ENCODE measurements at places on chromosomes 1 and 21.

GRCh38 chr1:218166268-218166945, 118.7 kb upstream of the RRP15 start:
- DNase-seq, result no peak

DNA sequence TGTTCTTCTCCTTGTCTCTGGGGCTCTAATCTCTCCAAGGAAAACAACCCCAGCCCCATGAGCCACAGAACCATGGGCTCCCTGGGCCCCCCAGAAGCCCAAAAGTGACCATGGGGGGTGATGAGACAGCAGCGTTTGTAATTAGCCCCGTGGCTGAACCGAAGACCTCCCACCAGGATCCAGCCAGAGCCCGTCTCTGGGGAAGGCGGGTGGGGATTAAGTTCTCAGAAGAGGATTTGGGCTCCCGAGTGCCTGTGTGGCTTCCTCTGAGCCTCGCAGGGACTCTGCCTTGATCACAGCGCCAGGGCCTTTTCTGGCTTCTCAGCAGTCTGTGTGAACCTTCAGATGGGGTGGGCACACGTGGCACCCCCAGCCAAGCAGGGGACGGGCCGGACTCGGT, 77.0 kb downstream of the ALPL start:
- DNase-seq, result no peak

GRCh38 chr1:108749081-108749480, 2.6 kb downstream of the STXBP3 start:
- DNase-seq, result no peak

DNA sequence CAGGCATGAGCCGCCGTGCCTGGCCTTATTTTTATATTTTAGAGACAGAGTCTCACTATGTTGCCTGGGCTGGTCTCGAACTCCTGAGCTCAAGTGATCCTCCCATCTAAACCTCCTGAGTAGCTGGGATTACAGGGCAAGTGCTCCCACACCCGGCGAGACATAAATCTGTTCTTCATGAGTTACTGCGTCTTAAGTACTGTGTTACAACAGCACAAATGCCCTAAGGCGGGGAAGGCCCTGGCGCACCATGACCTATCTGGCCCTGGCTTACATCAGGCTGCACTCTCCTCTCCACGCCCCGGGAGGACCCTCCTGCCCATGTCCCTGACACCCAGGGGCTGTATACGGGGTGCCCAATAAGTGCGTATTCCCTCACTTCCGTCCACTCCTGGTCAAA, 4.3 kb downstream of the GPR153 start:
- DNase-seq, result no peak

- DNase-seq, result no peak
These were observed 417.5 kb downstream of the NCAM2 start for GRCh38 chr21:21415741-21416140.

GRCh38 chr1:84539972-84540371, 33.6 kb upstream of the GNG5 start:
- no peak for DNase-seq

GRCh38 chr1:83064589-83065242, 934.2 kb downstream of the TTLL7 start:
- DNase-seq, result no peak

GRCh38 chr1:189657715-189658114, 819.9 kb downstream of the BRINP3 start:
- no peak for DNase-seq

GRCh38 chr1:18581420-18581880, 49.2 kb upstream of the PAX7 start:
- peak; percentile 65 for DNase-seq

- no peak for DNase-seq
These were observed 4.9 kb upstream of the KIF14 start for GRCh38 chr1:200625381-200625824.

DNA sequence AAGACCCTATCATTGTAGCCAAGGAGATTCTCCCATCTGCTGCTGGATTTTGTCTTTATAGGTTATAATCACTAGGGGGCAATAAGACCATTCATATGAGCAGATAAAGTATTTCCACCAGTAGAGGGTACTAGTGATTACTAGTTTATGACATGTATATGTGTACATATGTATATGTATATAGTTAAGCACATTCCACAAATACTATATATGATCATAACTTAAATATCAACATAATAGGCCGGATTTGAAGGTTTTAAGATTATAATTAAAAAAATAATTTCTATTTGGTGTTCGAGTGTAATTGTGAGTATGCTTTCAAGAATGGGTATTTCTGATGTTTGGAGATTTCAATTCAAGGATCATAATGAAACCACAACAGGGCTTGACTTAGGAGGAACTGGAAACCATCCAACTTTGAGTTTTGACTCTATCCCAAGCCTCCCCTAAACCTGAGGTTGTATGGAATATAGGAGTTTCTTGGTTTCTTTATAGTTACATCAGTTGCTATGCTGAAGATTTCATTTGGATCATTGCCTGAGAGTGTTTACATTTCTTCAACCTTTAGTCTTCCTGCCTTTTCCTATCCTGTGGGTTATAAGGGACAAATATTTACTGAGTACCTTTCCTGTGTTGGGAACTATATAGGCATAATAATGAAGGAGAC, 16.9 kb downstream of the TCEANC2 start:
- no peak for DNase-seq

DNA sequence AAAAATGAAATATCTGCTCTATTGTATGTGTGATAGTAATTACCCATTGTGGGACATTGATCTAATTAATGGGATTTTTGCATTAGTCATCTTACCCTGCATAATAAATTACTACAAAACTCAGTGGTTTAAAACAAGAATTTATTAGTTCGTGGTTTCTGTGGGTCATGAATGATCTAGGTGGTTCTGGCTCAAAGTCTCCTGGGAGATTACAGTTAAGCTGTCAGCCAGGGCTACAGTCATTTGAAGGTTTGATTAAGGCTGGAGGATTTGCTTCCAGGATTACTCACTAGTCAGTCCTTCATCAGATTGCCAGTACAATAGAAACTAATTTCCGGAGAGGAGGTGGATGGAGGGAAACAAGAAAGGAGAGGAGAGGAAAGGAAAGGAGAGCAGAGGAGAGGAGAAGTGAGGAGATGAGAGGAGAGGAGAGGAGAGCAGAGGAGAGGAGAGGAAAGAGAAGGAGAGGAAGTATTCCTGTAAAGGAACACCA, 60.4 kb upstream of the TNFSF4 start:
- DNase-seq, result no peak

DNA sequence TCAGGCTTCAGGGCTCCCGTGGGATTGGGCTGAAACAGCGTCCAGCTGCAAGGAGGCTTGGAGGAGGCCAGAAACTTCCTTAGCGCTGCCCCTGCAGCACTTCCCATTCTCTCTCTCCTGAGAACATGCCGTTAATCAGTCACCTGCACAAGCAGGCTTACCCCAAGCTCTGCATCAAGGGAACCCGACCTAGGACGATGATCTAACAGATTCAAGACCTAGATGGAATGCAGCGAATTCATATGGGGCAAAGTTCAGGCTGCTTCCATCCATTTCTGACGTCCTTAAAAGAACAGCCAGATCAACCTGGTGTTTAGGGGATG, 114.1 kb downstream of the ERG start:
- DNase-seq, result no peak

DNA sequence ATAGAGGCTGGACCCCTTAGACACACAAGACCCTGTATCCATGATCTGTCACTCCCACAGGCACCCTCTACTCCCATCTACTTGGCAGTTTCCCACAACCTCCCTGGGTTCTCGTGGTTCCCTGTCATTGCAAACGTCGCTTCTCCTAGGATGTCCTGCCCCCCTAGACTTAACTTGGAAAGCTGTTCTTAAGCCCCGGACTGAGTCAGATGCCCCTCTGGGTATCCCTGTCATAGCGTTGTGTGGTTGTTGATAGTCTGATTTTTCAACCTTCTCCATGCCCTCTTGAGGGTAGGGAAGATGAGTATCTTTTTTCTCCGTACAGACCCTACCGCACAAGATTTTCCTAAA, 11.8 kb downstream of the RCC1 start:
- DNase-seq, result peak; percentile 14

GRCh38 chr21:35136106-35136505, 87.0 kb upstream of the RUNX1 start:
- no peak for DNase-seq

- DNase-seq, result no peak
These were observed 14.7 kb upstream of the ATF3 start for GRCh38 chr1:212593821-212594251.

DNA sequence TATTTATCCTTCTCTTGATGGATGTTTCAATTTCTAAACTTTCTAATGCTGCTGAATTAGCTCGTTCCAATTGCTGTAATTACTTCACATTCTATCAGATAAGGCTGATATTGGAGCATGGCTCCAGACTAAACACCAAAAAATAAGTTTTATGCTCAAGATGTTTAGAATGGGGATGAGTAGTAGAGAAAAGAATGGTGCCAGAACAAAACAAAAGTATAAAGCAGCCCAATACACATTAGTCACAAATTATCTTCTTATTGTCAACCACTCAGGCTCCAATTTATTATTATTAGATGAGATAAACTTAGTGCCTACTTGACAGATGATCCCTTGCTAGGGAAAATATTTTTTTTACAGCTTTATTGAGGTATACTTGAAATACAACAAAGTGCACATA, 21.8 kb downstream of the ATPAF1 start:
- DNase-seq, result no peak

DNA sequence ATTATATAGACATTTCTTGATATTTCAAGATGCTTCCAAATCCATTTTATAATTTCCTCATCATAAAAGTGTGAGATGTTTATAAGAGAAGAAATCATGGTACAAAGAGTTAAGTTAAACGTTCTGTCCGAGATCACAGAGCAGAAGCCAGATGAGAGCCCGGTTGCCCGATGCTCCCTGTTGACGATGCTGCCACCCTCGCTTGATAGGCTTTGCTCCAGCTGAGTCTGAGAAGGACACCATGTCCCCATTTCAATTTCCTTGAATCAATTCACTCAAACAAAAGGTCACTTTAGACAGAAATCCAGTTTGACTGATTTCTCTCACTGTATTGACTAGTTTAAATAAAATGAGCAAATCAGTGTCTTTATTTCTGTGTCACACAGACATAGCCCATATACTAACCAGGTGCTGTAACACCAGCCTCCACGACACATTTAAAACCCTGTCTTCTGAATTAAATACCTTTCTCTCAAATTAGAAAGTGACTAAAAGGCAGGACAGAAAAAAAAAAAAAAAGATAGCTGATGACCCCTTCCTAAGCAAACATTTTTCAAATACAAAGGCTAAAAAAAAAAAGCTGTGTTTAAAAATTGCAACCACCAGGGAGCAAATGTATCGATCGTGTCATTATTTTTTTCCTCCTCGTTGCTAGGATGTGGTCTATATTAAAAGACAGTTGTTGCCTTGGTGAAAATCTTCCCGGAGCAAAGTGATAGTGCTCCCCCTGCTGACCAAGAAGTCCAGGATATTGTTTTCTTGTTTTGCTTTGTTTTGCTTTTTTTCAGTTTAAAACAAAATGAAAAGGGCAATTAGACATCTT, 35.2 kb downstream of the DNASE2B start:
- peak; percentile 58 for DNase-seq

- no peak for DNase-seq
These were observed 11.1 kb downstream of the DIPK1A start for GRCh38 chr1:92949937-92950817.

DNA sequence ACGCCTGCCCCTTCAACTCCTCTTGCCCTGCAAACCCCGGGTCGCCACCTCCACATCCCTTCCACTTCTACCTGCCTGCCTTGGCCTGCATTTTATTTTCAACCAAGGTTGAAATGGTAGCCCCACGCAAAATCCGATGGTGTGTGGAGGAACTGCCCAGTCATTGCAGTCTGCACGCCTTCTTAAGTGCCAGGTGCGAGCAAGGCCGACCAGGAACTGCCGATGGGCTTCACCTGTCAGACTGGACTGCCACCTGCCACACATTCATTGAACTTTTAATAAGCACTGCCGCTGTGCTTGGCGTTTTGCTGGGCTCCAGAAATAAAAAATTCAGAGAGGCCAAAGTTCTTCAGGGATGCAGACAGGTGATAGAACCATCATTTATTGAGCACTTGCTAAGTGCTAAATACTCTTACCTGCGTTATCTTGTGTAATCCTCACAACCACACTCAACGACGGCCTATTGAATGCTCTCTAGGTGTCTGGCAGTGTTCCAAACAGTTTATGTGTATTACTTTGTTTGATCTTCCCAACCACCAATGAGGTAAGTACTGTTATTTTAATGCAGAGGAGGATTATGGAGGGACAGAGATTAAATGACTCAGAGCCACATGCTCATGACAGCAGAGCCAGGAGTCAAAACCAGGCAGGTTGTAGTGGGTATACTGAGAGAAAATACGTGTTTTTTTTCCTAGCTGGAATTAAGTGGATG, 36.2 kb downstream of the CACHD1 start:
- DNase-seq, result no peak

- peak; percentile 67 for DNase-seq
These were observed 49.8 kb downstream of the ACOT7 start for GRCh38 chr1:6343506-6344405.

DNA sequence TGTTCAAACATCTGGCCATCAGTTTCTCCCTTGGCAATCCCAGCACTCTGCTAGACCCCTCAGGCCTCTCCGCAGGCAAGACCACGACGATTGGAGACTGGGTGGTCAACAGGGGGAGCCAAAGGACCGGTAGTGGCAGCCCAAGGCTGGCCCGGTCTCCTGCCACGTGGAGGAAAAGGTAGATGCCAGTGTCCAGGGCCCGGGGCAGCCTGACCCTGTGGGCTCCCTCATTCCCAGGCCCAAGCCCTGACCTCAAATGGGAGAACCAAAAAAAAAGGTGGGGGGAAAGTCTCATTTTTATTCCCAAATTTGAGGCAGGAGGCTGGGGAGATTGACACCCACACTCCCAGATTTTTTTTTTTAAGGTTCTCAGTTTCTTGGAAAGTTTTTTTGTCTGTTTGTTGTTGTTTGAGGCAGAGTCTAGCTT, 24.8 kb downstream of the S100A6 start:
- DNase-seq, result peak; percentile 90

GRCh38 chr1:206923009-206923960, 1.5 kb upstream of the FCMR start:
- peak; percentile 72 for DNase-seq

DNA sequence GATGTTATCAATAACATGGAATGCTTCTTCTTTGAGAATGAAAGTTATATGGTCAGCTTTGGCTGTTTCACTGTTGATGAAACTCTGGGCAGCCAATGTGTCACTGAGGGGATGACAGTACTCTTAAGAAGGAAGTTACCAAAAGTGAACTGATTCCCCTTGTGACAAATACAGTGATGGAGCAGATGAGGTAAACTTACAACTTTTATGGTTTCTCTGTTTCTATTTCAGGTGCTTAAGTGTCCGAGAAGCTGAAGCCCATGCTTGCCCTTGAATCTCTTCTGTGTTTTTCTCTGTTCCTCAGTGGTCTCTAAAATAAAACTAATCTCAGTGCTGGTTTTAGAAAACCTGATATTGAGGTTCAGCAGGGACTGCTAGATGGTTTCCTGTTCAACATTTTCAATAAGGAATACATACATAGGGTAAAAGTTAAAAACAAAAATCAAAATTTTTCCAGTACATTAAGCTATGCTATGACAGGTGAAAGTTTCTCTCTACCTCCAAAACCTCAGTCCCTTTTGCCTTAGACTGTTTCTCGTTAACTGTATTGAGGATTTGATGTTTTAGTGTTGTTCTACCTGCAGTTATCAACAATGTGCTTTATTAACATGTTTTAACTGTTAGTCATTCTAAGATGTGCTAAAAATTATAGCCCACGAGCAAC, 454.4 kb upstream of the ADGRL4 start:
- no peak for DNase-seq

- DNase-seq, result no peak
These were observed 255.9 kb downstream of the LMO4 start for GRCh38 chr1:87584586-87584985.

Measured in activated naive CD8-positive, alpha-beta T cell treated with anti-CD3 and anti-CD28 coated beads, Interleukin-2, amount 50 U/mL, for 24 hours (primary cell).